ENCODE measurements at places on chromosomes 4 and X.

DNA sequence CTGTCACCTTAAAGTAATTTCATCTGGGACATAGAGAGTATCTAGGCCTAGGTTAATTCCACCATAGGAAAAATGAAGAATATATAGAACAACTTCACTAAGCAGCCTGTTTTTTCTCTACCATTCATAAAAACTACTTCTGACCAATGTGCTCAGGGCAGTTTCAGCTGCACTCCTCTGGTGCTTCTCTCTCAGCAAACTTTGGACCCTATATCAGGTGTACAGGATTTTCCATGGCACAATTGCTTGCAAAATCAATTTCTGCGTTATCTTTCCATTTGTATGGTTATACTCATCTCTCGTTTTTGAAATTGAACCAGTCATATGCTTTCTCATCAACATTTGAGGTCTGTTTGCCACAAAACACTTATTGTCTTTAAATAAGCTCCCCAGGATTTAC lies 52.1 kb upstream of the FMR1 start:
- no peak overlapping the region for H3K4me3 ChIP-seq
- DNase-seq = no peak
- H3K27ac ChIP-seq = no peak overlapping the region
- no peaks in the 10 kb centered on the region for H3K27me3 ChIP-seq
- H3K4me1 ChIP-seq = no peaks in the 10 kb centered on the region
- no peaks in the 10 kb centered on the region for H3K36me3 ChIP-seq

DNA sequence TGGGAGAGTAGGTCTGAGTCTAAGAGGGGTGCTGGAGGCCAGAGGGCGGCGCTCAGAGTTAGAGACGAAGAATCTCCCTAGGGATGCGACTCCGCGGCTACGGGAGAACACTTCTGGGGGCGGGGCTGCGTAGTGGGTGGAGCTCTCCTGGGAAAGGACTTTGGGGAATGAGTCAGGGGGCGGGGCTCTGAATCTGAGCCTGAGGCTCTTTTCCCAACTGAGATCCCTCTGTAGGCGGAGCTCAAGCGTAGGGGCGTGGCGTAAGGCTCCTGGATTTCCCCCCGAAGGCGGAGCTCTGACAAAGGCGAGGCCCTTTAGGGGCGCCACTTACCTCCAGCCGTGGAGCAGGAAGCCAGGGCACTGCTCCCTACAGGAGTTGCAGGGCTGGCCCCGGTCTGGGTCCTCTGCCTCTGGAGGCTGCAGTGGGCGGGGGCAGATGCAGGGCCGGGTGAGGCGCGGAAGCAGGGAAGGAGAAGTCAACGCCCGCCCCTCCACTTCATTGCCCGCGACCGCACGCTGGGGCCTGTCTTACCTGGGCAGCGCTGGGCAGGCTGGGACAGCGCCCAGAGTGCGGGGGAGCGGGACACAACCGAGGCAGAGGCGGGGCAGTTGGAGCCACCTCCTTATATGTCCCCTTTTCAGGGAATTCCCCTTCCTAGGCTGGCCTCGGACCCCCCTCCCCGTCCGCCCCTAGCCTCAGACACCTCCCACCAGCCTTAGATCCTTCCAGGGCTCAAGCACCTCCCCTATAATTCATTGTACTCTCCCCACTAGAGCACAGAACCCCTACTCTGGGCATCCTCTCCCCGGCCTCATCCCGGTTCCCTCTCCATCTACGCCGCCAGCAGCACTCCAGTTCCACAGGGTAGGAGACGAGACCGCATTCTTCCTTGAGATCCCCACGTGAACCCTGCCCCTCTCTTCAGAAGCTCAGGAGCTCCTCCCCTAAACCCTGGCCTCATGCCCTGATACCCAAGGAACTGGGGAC lies 1.6 kb downstream of the PRICKLE3 start:
- peak overlapping the region; percentile 84 for H3K4me3 ChIP-seq
- H3K4me1 ChIP-seq = peaks cover 6% of the 10 kb centered on the region
- H3K36me3 ChIP-seq = peaks cover 20% of the 10 kb centered on the region
- peak; percentile 66 for DNase-seq
- H3K27ac ChIP-seq = peak overlapping the region; percentile 82

DNA sequence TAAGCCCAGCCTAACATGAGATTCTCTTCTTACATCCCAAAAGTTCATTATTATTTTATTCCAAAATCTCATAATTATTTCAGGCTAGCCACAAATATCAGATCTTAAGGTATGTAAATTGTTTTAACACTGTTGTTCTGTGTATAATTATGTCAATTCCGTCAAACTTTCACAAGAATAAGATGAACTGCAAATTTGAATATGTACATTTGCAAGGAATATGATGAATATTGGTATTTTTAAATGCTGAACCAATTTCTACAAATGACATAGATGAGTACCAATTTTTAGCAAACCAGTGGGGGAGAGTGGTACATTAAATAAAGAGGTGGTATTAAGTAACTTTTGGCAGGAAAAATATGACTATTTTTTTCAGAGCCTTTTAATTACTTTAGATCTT lies 282.3 kb upstream of the MAD2L1 start:
- H3K27ac ChIP-seq = no peak overlapping the region
- no peak overlapping the region for H3K4me3 ChIP-seq
- H3K27me3 ChIP-seq = no peaks in the 10 kb centered on the region
- DNase-seq = no peak

DNA sequence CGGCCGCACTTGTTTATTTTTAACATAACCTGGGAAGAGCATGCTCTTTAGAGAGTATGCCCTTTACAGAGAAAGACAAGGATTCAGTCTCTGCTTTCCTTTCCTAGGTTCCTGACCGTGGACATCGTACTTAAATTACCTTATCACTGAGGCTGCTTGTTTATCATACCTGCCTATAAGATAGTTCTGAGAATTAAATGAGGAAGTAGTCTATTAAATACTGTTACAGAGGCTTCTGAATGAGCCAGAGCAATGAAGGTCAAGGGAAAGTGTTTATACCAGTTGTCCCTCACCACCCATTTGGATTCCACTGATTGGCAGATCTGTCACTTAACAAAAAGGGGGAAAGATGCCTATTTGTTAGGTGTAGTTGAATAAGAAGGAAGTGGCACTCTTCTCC lies 10.0 kb downstream of the TXLNG start:
- H3K36me3 ChIP-seq = peaks cover 13% of the 10 kb centered on the region
- no peak overlapping the region for H3K4me3 ChIP-seq
- no peak overlapping the region for H3K27ac ChIP-seq
- no peaks in the 10 kb centered on the region for H3K27me3 ChIP-seq

DNA sequence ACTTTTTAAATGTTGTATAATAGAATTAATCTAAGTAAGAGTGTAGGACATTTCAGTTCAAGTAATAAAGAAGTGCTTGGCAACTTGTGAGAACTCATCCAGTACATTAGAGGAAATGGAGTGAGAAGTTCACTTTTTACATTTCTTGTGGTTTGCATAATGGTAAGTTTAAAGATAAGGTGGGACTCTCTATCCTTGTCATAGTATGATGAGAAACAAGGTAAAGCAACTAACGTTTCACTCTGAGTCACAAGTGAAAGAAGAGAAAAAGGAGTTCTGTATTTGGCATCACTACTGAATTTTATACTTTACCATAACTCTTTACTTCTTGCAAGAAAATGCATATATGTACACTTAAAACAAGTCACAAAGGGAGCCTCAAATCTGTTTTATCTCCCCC lies 219.4 kb downstream of the SLC4A4 start:
- no peak for DNase-seq
- H3K4me1 ChIP-seq = peaks cover 3% of the 10 kb centered on the region
- H3K27ac ChIP-seq = no peak overlapping the region
- H3K4me3 ChIP-seq = no peak overlapping the region

- no peak overlapping the region for H3K4me3 ChIP-seq
- DNase-seq = no peak
- H3K4me1 ChIP-seq = no peaks in the 10 kb centered on the region
Measured at GRCh38 chrX:36087366-36087765, 167.8 kb downstream of the CFAP47 start.

GRCh38 chrX:68511255-68511654 lies 12.4 kb downstream of the YIPF6 start:
- H3K27ac ChIP-seq = no peak overlapping the region
- peak; percentile 28 for DNase-seq
- H3K27me3 ChIP-seq = no peaks in the 10 kb centered on the region

DNA sequence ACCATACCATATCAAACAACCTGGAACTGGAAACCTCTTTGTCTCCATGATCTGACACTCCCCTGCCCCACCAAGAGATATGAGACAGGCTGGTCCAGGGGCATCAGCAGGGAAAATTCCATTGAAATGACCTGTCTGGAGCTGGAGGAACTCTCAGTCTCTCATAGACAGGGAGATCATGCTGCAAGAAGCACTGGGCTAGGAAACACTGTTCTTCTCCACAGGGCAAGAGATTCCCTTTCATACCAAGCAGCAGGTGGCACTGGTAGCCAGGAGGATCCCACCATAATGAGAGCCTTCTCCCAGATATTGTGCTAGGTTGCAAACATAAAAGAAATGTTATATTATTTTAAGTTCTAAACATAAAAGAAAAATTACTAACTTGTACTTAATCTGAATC lies 14.5 kb upstream of the NALF2 start:
- H3K36me3 ChIP-seq = no peaks in the 10 kb centered on the region
- DNase-seq = no peak
- H3K4me3 ChIP-seq = no peak overlapping the region
- H3K27me3 ChIP-seq = peaks cover 3% of the 10 kb centered on the region
- H3K27ac ChIP-seq = no peak overlapping the region

DNA sequence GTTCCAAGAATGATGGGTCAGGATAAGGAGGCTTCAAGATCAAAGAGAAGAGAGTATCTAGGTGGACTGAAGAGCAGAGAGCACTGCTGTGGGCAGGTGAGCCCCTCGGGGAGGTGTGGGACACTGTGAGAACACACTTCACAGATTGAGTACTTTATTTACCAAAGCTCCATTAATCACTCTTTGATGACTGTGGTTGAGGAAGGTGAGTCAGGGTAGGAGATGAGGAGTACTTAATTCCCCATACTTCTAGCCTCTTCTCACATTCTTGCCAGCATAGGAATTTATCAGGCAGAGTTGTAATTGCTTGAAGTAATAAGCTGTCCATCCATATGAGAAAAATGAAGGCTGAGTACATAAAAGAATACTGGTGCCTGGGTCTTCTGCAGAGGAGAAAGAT lies 375.3 kb downstream of the PCDH10 start:
- no peaks in the 10 kb centered on the region for H3K4me1 ChIP-seq
- H3K36me3 ChIP-seq = no peaks in the 10 kb centered on the region
- no peak overlapping the region for H3K27ac ChIP-seq
- H3K4me3 ChIP-seq = no peak overlapping the region

DNA sequence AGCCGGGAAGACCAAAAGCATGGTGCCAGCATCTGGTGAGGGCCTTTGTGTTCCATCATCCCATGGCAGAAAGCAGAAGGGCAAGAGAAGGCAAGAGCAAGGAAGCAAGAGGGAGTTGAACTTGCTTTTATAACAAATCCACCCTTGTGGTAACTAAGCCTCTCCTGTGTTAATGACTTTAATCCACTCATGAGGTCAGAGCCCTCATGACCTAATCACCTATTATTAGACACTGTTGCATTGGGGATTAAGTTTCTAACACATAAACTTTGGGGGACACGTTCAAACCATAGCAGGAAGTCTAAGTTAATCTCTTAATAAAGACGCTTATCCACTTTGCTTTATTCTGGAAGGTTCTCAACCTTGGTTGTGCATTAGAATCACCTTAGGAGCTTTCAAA lies 12.5 kb upstream of the PCYT1B start:
- DNase-seq = no peak
- H3K4me3 ChIP-seq = no peak overlapping the region

- peak overlapping the region; percentile 19 for H3K4me3 ChIP-seq
- no peaks in the 10 kb centered on the region for H3K27me3 ChIP-seq
- H3K36me3 ChIP-seq = peaks cover 6% of the 10 kb centered on the region
- peak; percentile 24 for DNase-seq
- H3K27ac ChIP-seq = no peak overlapping the region
- H3K4me1 ChIP-seq = peaks cover 45% of the 10 kb centered on the region
Measured at GRCh38 chrX:124211312-124211942, 121.0 kb upstream of the TEX13D start.

DNA sequence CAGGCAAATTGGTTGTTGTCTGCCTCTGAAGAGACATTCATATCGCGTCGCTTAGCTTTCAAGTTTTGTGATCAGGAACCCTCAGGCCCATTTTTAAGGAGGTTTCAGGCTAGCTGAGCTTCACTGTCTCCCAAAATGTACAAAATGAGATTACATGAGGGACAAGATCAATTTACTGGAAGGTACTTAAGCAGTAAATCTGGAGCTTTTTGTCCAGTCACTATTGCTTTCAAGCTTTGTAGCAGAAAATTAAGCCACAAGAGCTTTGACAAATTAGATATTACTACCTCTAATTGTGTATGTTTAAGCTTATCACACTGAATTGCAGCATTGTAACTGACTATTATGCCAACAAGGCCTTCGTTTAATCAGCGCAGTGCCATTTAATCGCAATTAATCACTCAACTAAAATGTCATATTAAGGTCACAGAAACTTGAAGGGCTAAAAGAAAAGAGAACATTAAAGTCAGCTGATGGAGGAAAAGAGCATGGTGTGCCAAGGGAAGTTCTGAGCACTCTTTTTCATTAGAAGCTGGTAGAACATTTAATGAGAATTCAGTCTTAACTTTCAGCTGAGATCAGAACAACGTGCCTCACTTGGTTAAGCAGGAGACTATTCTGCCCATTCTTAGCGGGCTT lies 353.0 kb downstream of the FBXO8 start:
- DNase-seq = no peak
- no peak overlapping the region for H3K27ac ChIP-seq
- H3K4me3 ChIP-seq = no peak overlapping the region
- H3K27me3 ChIP-seq = no peaks in the 10 kb centered on the region
- no peaks in the 10 kb centered on the region for H3K36me3 ChIP-seq

DNA sequence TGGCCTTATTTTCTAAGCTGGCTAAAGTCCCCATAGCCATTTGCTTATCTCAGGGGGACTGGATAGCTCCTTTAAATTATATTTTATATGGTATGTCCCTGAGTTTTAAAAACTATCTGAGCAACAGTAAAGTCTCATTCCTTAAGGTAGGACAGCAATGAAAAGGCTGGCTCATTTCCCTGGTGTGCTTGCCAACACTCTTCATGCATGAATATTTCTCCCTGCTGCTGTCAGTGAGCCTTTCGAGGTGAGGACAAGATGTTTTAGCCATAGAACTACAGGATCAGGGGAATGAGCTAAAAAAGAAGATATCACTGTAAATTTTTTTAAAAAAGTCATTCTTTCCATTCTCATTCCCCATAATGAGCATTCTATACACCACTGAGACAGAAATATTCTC lies 427.3 kb upstream of the FAM241A start:
- H3K4me1 ChIP-seq = no peaks in the 10 kb centered on the region
- no peak overlapping the region for H3K4me3 ChIP-seq
- H3K36me3 ChIP-seq = no peaks in the 10 kb centered on the region
- no peaks in the 10 kb centered on the region for H3K27me3 ChIP-seq
- DNase-seq = no peak

DNA sequence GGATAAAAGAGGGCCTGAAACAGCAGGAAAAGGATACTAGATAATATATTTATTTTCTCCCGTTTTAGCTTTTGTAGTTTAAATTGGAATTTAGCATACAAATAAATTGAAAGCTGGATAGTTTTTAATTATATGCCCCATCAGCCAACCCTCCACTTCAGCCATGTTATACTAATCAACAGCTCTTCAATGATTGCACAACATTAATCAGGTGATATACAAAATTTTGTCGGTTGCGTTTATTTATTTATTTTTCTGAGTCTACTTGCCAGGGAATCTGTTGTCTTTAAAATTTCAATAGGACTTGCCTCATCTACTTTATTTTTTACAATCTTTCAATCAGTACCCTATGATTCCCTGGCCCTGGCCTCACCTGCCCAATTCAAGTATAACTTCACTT lies 12.1 kb downstream of the DGKK start:
- H3K4me1 ChIP-seq = no peaks in the 10 kb centered on the region
- no peak for DNase-seq
- peaks cover 3% of the 10 kb centered on the region for H3K27me3 ChIP-seq

Data from activated CD8-positive, alpha-beta T cell treated with anti-CD3 and anti-CD28 coated beads for 36 hours (primary cell).